ENCODE measurements at places on chromosomes 6 and 20. TPM values are rescaled to one million over a fixed set of nuclear protein-coding genes. Genes with fewer than 3 reads are reported as not detected.

- H3K27ac ChIP-seq, result no peak overlapping the region
- H3K4me1 ChIP-seq, result peaks cover 67% of the 10 kb centered on the region
- peaks cover 7% of the 10 kb centered on the region for H3K36me3 ChIP-seq
Observed at GRCh38 chr6:4802312-4802935, 26.2 kb downstream of the CDYL start.

MAP3K5 gene
- 9.4 TPM for total RNA-seq

EPB41L1 gene
- total RNA-seq, result 1.1 TPM

DNA sequence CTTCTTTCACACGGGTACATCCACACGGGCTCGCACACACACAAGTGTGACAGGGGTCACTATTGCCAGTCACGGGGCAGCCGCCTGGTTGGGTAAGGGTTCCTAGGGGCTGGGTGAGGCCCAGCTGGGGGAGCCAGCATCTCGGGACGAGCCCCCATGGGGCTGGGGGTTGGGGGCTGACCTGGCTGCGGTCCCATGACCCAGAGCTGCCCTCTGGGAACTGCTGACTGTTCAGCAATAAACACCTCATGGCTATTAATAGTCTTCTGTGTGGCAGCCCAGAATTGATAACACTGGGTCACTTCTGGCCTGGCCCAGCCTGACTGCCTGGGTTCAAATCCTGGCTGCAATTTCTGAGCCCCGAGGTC lies 23.8 kb downstream of the VEGFA start:
- no peak overlapping the region for H3K4me3 ChIP-seq
- no peak for DNase-seq
- no peaks in the 10 kb centered on the region for H3K27me3 ChIP-seq
- no peaks in the 10 kb centered on the region for H3K4me1 ChIP-seq
- H3K36me3 ChIP-seq, result no peaks in the 10 kb centered on the region

NKX2-4 gene
- not detected for total RNA-seq

- no peaks in the 10 kb centered on the region for H3K36me3 ChIP-seq
- no peaks in the 10 kb centered on the region for H3K27me3 ChIP-seq
- no peak for DNase-seq
- H3K4me1 ChIP-seq, result no peaks in the 10 kb centered on the region
- H3K4me3 ChIP-seq, result no peak overlapping the region
- H3K27ac ChIP-seq, result no peak overlapping the region
Observed at GRCh38 chr6:124551711-124552233, 410.5 kb upstream of the RNF217 start.

GRCh38 chr6:46217671-46218131 lies 46.9 kb upstream of the ENPP5 start:
- no peak overlapping the region for H3K4me3 ChIP-seq
- DNase-seq, result peak; percentile 65
- H3K27me3 ChIP-seq, result peaks cover 5% of the 10 kb centered on the region
- H3K27ac ChIP-seq, result peak overlapping the region; percentile 72
- no peaks in the 10 kb centered on the region for H3K36me3 ChIP-seq

FAM209A gene
- total RNA-seq, result 0.31 TPM

DNA sequence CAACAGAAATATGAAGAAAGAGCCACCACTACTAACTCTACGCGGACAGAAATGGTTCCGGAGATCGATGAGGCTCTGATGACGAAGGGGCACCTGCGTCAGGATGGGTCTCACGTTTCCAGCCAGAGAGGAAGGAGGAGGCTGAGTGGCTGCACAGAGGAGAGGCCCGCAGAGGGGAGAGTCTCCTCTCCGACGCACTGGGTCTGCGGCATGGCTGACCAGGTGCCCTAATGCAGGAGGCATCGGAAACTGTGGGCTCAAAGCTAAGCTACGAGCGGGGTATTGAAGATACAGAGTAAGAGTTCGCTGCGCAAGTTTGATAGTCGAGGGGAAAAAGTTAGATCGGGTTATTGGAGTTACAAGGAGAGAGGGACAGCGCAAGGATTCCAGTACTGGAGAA lies 69.9 kb downstream of the TTLL2 start:
- H3K27ac ChIP-seq, result no peak overlapping the region
- DNase-seq, result no peak
- H3K27me3 ChIP-seq, result no peaks in the 10 kb centered on the region
- H3K4me1 ChIP-seq, result no peaks in the 10 kb centered on the region
